Naive B cell (primary cell): ENCODE measurements at places on chromosomes 6 and 20. TPM values are rescaled to one million over a fixed set of nuclear protein-coding genes. Genes with fewer than 3 reads are reported as not detected.

The SLC35D3 gene
- not detected for polyA plus RNA-seq

The TCP11 gene
- not detected for polyA plus RNA-seq

The SIRPB1 gene
- polyA plus RNA-seq = 0.58 TPM

The GPR63 gene
- polyA plus RNA-seq = not detected

The PRSS35 gene
- not detected for polyA plus RNA-seq

The SAMD3 gene
- polyA plus RNA-seq = 0.68 TPM

The CTCFL gene
- not detected for polyA plus RNA-seq

DNA sequence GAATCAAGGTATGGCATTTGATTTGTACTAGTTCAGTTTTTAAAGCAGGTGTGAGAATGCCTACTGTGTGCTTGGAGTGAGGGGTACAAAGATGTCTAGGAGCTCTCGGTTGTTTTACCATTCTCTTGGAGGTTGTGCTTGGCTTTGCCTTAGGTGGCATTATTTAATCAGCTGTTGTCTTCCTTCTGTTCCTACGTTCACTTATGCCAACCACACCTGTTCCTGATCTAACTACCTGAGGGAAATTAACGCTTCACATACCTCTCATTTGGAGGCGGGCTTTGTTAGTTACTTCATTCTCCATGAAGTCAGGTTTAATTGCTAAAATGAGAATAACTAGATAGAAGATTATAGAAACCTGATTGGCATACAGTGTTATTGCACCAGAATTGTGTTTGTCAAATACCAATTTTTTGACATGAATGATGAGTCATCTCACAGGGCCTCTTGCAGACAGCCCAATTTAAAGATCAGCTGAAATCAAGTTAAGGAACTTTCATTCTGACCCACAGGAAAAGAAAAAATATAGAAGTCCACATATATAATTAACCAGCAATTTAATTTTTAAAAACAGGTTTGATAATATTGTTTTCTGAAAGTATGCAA lies 24.8 kb upstream of the PBOV1 start:
- no peak for DNase-seq
- no peak overlapping the region for H3K27ac ChIP-seq
- no peak overlapping the region for H3K4me3 ChIP-seq
- H3K36me3 ChIP-seq = no peaks in the 10 kb centered on the region

GRCh38 chr20:10242166-10242565 lies 23.5 kb downstream of the SNAP25 start:
- peaks cover 6% of the 10 kb centered on the region for H3K27me3 ChIP-seq
- H3K4me1 ChIP-seq = no peaks in the 10 kb centered on the region
- DNase-seq = no peak
- H3K36me3 ChIP-seq = no peaks in the 10 kb centered on the region

GRCh38 chr20:33945391-33946081 lies 48.2 kb upstream of the RALY start:
- no peak overlapping the region for H3K27ac ChIP-seq
- peaks cover 14% of the 10 kb centered on the region for H3K36me3 ChIP-seq
- no peaks in the 10 kb centered on the region for H3K4me1 ChIP-seq

GRCh38 chr6:75932067-75932466 lies 140.4 kb downstream of the IMPG1 start:
- no peak for DNase-seq
- H3K4me3 ChIP-seq = no peak overlapping the region
- H3K36me3 ChIP-seq = no peaks in the 10 kb centered on the region

DNA sequence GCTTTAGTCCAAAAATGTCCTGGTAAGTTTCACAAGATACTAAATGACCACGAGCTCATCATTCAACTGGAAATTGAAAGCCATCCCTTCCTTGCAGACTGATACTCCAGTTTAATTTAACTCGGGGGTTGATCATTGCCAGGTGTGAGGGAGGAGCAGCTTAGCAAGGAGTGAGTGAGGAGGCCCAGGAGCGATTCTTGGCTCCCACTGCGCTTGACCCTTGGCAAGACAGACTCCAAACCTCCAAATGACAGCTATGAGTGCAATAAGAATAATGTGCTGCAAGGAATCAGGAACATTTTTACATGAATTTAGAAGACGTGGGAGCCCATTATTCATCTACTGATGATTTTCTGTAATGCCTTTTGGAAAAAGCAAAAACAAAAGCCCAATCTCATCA lies 64.9 kb downstream of the LAMA4 start:
- no peaks in the 10 kb centered on the region for H3K36me3 ChIP-seq
- H3K27me3 ChIP-seq = peaks cover 8% of the 10 kb centered on the region
- no peak for DNase-seq
- H3K4me1 ChIP-seq = peaks cover 3% of the 10 kb centered on the region
- no peak overlapping the region for H3K27ac ChIP-seq

DNA sequence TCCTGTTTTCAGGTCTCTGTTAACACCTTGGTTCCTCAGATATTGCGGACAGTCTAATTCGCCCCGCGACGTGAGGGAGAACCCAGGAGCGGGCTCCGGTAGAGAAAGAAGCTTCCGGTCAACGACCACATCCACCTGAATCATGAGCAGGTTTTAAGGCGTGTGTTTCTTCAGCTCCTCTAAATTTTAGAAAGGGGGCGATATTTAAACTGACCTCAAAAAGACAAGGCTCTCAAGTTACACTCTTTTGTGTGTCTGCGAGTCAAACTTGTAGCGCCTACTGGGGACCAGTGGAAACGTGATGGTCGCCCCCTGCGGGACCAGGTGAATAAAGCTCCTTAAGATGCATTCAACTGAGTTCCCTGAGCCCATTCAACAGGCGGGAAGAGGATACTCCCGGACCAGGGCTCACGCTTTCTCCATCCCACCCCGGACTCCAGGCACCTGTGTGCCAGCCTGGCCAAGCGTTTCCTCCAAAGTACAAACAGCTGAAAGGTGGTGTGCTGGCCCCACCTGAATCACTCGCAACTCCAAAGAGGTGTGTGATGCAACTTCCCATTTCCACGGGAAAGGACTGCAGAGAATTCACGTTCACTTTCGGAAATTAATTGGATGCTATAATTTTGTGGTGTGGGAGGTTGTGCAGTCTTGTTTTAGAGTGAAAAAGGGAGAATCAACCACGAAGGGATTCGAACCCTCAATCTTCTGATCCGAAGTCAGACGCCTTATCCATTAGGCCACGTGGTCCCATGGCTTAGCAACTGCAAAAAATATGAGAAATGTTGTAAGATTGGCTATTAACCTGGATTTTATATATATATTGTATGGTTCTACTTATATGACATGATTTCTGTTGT lies 17.0 kb downstream of the GPX5 start:
- peak; percentile 1 for DNase-seq
- H3K4me3 ChIP-seq = no peak overlapping the region
- no peaks in the 10 kb centered on the region for H3K36me3 ChIP-seq
- H3K27me3 ChIP-seq = peaks cover 73% of the 10 kb centered on the region

- DNase-seq = no peak
- H3K27ac ChIP-seq = no peak overlapping the region
- H3K4me1 ChIP-seq = no peaks in the 10 kb centered on the region
- H3K4me3 ChIP-seq = no peak overlapping the region
- no peaks in the 10 kb centered on the region for H3K36me3 ChIP-seq
Measured at GRCh38 chr6:122187186-122187585, 212.3 kb upstream of the HSF2 start.

DNA sequence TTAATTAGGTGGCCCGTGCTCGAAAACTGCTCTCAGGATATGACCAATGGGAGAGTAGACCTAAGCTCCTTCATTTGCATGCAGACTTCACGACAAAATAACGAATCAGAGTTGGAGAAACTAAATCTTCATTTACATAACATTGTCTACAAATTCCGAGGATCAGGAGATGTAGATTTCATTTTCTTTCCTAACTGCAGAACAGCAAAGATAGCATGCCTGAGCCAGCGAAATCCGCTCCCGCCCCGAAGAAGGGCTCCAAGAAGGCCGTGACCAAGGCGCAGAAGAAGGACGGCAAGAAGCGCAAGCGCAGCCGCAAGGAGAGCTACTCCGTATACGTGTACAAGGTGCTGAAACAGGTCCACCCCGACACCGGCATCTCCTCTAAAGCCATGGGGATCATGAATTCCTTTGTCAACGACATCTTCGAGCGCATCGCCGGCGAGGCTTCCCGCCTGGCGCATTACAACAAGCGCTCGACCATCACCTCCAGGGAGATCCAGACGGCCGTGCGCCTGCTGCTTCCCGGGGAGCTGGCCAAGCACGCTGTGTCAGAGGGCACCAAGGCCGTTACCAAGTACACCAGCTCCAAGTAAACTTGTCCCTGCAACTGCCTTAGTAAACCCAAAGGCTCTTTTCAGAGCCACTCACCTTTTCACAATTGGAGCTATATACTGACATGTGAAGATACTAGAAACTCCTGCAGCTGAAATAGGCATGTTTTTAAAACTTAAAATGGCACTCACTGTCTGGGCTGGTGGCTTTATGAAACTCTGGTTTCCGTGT lies 96.5 kb downstream of the HFE start:
- DNase-seq = peak; percentile 62
- H3K36me3 ChIP-seq = no peaks in the 10 kb centered on the region
- peak overlapping the region; percentile 71 for H3K27ac ChIP-seq
- no peaks in the 10 kb centered on the region for H3K27me3 ChIP-seq
- H3K4me1 ChIP-seq = peaks cover 18% of the 10 kb centered on the region
- H3K4me3 ChIP-seq = peak overlapping the region; percentile 90

- H3K27me3 ChIP-seq = peaks cover 5% of the 10 kb centered on the region
- no peak overlapping the region for H3K27ac ChIP-seq
Measured at GRCh38 chr6:10313799-10314162, 101.1 kb downstream of the TFAP2A start.

DNA sequence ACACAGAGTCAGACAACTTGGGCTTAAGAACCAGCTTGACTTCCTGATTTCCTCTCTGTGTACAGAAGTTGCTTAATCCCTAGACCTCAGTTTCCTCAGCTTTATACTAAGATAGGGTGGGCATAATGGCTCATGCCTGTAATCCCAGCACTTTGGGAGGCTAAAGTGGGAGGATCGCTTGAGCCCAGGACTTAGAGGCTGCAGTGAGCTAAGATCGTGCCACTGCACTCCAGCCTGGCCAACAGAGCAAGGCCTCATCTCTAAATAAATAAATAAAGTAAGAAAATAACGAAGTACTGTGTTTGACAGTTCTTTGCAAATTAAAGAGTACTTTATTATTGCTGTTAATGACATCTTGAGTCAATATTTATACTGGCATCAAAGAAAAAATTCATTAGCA lies 41.7 kb downstream of the CNKSR3 start:
- H3K4me1 ChIP-seq = no peaks in the 10 kb centered on the region

DNA sequence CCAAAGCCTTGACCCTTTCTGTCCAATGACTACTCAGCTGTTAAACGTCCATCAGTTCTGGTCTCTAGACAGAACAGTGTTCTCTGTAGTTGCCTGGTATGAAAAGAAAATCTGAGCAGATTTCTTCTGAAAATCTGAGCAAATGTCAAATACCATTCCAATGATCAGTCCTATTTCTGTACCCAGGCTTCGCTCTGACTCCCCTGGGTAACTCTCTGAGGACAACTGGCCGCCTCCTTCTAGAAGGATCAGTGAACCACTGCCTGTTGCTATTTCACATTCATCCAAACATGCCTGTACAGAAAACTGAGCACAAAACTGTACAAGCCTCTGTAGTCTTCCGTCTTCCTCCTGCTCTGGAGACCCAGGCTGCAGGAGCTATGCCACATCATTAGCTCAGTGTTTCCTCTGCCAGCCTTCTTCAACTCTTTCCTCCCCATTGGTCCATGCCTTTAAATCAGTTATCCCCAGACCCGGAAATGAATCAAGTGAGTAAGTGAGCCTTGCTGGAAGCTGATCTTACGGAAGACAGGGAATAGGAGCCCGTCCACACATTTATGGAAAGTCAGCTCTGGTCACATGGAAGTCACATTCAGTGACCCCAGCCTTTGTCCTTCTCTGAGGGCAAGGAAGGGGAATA lies 63.3 kb downstream of the DAAM2 start:
- no peak overlapping the region for H3K27ac ChIP-seq
- H3K4me3 ChIP-seq = no peak overlapping the region
- H3K27me3 ChIP-seq = peaks cover 28% of the 10 kb centered on the region
- no peaks in the 10 kb centered on the region for H3K36me3 ChIP-seq
- no peaks in the 10 kb centered on the region for H3K4me1 ChIP-seq

- no peak overlapping the region for H3K27ac ChIP-seq
- H3K36me3 ChIP-seq = peaks cover 7% of the 10 kb centered on the region
- no peaks in the 10 kb centered on the region for H3K27me3 ChIP-seq
Measured at GRCh38 chr6:161010418-161010817, 18.8 kb downstream of the MAP3K4 start.
